ENCODE measurements at places on chromosomes 3 and 15.

DNA sequence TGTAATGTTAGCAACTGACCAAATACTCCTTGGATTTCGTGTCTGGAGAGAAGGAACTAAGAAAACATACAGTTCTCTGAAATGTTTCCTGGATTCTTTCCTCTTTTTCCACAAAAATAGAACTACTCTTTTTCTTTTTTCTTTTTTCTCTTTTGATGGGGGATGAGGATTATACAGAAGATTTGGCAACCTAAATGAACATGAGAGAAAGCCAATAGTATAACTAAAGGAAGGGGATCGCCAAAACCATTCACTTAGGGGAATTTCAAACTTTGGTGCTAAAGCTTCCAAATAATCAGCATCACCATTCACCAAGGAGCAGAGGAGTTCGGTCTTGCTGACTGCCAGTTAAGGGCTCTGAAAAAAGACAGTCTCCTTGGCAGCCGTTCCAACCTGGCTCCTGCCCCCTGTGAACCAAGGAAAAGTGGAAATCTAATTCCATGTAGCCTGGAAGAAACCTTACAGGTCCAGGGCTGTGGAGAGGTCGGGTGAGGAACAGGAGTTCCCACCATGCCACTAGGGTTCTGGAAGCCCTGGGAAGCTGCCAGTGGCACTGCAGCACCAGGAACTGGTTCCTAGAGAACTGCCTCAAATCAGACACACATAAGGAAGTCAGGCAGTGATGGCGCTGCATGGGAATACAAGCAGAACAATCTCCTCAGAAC is 176.9 kb downstream of the TNIK start:
- DNase-seq: no peak

- DNase-seq: no peak
Measured at GRCh38 chr3:38000242-38000916, 9.8 kb downstream of the VILL start.

- no peak for DNase-seq
Measured at GRCh38 chr15:64902863-64903262, 8.8 kb upstream of the ANKDD1A start.

GRCh38 chr3:106167728-106168127 is 298.9 kb upstream of the CBLB start:
- DNase-seq: no peak

DNA sequence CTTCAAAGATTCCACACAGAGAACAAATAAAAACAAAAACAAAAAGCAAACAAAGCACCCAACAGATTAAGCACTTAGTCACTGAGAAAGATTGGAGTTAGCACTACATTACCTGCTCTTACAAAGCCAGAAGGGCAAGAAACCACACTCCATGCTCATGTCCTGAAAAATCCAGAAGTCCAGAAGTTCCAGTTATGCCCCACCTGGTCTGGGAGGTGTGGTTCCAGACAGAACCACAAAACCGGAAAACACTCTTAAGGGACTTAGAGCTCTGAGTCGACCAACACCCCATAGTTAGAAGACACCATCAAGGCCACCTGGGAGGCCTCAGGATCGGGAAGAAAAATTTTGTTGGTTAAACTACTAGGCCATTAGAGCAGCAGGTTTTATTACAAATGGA is 88.9 kb downstream of the TNIK start:
- no peak for DNase-seq

- no peak for DNase-seq
Measured at GRCh38 chr15:70013656-70014313, 83.9 kb downstream of the TLE3 start.

DNA sequence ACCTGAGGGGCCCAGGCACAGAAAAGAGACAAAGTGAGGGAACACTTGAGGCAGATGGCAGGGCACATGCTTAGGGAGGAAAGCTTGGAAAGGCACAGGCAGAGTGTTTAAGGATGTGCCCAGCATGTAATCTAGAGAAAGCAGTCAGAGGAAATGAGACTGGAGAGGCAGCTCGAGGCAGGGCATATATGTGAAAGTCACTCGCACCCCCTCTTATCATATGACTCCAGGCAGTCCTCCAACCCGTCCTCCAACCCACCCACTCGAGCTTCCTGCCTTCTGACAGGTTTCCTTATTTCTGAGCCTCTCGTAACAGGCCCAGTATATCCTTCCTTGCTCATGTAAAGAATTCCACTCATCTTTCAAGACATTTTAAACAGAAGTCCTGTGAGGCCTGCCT is 294.0 kb downstream of the SOX2 start:
- no peak for DNase-seq

- DNase-seq: no peak
Measured at GRCh38 chr3:78917536-78917935, 850.3 kb downstream of the ROBO1 start.

- DNase-seq: no peak
Measured at GRCh38 chr3:61955483-61955882, 394.1 kb downstream of the PTPRG start.

DNA sequence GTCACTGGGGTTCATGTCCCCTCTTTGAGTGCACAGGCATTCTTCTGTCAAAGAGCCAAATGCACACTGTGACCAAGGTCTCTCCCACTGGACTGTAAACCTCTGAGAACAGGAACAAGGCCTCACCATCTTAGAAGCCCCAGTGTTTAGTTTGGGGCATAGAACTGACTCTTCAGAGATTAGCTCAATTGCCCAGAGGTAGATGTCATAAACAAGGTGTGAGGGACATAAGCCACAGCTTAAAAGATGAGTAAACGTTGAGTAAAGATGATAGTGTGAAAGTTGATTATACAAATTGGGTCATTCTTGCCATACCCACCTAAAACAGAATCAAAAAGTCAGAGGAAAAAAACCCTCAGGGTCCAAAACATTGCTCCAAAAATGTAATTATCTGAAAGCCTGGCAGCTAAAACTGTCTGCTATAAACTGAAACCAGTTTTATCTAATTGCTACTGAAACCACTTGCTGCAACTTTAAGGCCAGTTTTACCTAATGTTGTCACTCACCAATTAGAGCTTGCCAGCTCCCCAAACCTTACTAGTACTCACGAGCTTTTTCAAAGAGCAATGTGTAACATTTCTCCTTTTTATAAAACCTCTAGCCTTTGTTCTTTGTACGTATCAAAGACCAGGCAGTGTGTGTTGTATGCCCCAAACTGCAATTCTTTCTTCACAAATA is 415.2 kb downstream of the RAP2B start:
- no peak for DNase-seq

Measured in epithelial cell of prostate (primary cell).